Mesangial cell (primary cell): ENCODE measurements at places on chromosomes 1 and 21. TPM values are rescaled to one million over a fixed set of nuclear protein-coding genes. Genes with fewer than 3 reads are reported as not detected.

The YIPF1 gene
- 14.5 and 29.3 TPM in 2 replicates for total RNA-seq

The CACHD1 gene
- total RNA-seq, result 6.5 and 6.6 TPM in 2 replicates

The S100A11 gene
- total RNA-seq, result 597 and 618 TPM in 2 replicates

The PLA2G4A gene
- total RNA-seq, result 0.89 and 4.2 TPM in 2 replicates

The PLPP3 gene
- total RNA-seq, result 3.6 and 9.6 TPM in 2 replicates

The SPATA45 gene
- not detected in 2 replicates for total RNA-seq

The CHI3L2 gene
- total RNA-seq, result not detected in 2 replicates

The SLC44A3 gene
- 2.6 and 13.1 TPM in 2 replicates for total RNA-seq

The FBLIM1 gene
- 198 and 268 TPM in 2 replicates for total RNA-seq

The CELSR2 gene
- total RNA-seq, result 12.9 and 51.5 TPM in 2 replicates

The DMBX1 gene
- total RNA-seq, result not detected in 2 replicates

The ANGPTL3 gene
- total RNA-seq, result not detected in 2 replicates

The LRRC3 gene
- 2.9 and 3.5 TPM in 2 replicates for total RNA-seq

The AKNAD1 gene
- total RNA-seq, result not detected in 2 replicates

The CD1E gene
- total RNA-seq, result not detected in 2 replicates

The AQP10 gene
- total RNA-seq, result not detected in 2 replicates

The H6PD gene
- 14.0 and 59.1 TPM in 2 replicates for total RNA-seq

The GCSAML gene
- not detected in 2 replicates for total RNA-seq

The RIPPLY3 gene
- total RNA-seq, result 0.16 and 0.51 TPM in 2 replicates

The FAM110D gene
- total RNA-seq, result 0.25 TPM in 1 of 2 replicates, not detected in the other

The KNCN gene
- total RNA-seq, result not detected in 2 replicates

The KRTAP11-1 gene
- not detected in 2 replicates for total RNA-seq

The SRP9 gene
- total RNA-seq, result 129 and 231 TPM in 2 replicates

The CLCA4 gene
- not detected in 2 replicates for total RNA-seq

The S100A8 gene
- total RNA-seq, result not detected in 2 replicates

The ASCL5 gene
- 0.49 TPM in 1 of 2 replicates, not detected in the other for total RNA-seq

The ALG6 gene
- total RNA-seq, result 8.5 and 9.5 TPM in 2 replicates

The SPRR1B gene
- not detected in 2 replicates for total RNA-seq

The CDC42BPA gene
- total RNA-seq, result 19.6 and 20.2 TPM in 2 replicates

The SLC16A4 gene
- total RNA-seq, result 5.2 and 29.3 TPM in 2 replicates

The NHLH1 gene
- total RNA-seq, result under 0.01 TPM in 2 replicates

The GPR137B gene
- 12.4 and 26.2 TPM in 2 replicates for total RNA-seq

The UTS2 gene
- total RNA-seq, result not detected in 2 replicates

The CRABP2 gene
- total RNA-seq, result 2.1 and 19.6 TPM in 2 replicates

The NOC2L gene
- total RNA-seq, result 62.0 and 110 TPM in 2 replicates

The C1QC gene
- not detected in 2 replicates for total RNA-seq

The ADAMTS1 gene
- total RNA-seq, result 28.4 and 39.4 TPM in 2 replicates

The FAM43B gene
- 0.16 and 0.51 TPM in 2 replicates for total RNA-seq

The ARHGEF19 gene
- 6.4 and 6.7 TPM in 2 replicates for total RNA-seq

The INKA2 gene
- total RNA-seq, result under 0.01 and 0.63 TPM in 2 replicates

The ETV3L gene
- not detected in 2 replicates for total RNA-seq

The CNR2 gene
- total RNA-seq, result not detected in 2 replicates

The TTC39A gene
- total RNA-seq, result 1.3 and 20.8 TPM in 2 replicates

The GJA9 gene
- total RNA-seq, result not detected in 2 replicates
